Activated CD4-positive, alpha-beta T cell treated with anti-CD3 and anti-CD28 coated beads, Interleukin-2, amount 50 U/mL, for 48 hours (primary cell): ENCODE measurements at places on chromosomes 6 and 20.

DNA sequence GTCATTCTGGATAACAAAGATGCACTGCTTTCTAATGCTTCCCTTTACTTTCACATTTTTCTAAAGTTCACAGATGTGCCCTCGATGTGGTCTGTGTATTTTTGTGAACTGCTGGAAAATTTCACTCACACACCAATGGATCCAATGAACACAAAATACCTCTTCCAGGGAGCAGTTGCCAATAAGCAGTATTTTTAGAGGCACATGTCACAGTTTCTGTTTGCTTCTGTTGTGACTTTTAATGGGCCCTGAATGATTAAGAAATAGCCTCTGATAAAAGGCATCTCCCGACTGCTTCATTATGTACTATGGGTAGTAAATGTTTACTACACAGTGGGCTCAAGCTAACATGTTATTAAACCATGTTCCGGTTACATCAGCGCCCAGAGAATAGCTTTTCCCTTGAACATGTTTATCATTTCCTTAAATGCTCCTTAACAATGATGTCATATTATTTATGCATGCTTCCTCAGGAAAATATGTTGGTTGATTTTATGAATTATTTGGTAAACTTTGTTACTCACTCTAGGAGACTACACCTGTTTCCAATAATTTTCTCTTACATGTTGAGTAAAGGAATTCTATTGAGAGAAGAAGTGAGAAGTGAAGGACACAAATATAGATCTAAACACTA, 188.0 kb downstream of the KCNQ5 start:
- no peak for DNase-seq

GRCh38 chr20:40293740-40294139, 395.3 kb downstream of the MAFB start:
- DNase-seq, result no peak

GRCh38 chr20:13009682-13010406, 1.1 kb downstream of the SPTLC3 start:
- no peak for DNase-seq

- no peak for DNase-seq
These were observed 57.4 kb upstream of the EMILIN3 start for GRCh38 chr20:41424011-41424410.

- peak; percentile 30 for DNase-seq
These were observed 717 bp downstream of the CSNK2A1 start for GRCh38 chr20:542777-543368.

- DNase-seq, result no peak
These were observed 71.7 kb downstream of the ASXL1 start for GRCh38 chr20:32429745-32430360.

DNA sequence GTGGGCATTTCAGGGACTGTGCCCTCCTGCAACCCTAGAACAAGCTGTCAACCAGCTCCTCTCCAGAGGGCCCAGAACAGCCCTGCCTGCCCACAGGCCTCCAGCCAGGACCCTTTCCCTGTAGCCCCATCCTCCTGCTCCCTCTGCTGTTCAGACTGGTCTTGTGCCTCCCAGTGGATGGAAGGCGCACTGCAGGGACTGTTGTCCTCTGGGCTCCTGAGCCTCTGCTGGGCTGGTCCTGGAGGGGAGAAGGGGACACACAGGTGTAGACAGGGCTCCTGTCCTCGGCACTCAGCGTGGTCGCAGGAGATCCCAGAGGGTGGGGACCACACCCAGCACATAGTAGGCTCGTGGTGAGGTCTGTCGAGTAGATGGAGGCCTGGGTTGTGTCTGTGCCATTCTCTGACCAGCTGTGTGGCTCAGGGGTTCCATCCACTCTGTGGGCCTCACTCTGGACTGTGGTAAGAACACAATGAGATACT, 11.5 kb downstream of the ITPR3 start:
- peak; percentile 61 for DNase-seq

GRCh38 chr20:4901031-4901818, 100.1 kb downstream of the SLC23A2 start:
- DNase-seq, result no peak
